ENCODE measurements at places on chromosomes 12 and 14.

DNA sequence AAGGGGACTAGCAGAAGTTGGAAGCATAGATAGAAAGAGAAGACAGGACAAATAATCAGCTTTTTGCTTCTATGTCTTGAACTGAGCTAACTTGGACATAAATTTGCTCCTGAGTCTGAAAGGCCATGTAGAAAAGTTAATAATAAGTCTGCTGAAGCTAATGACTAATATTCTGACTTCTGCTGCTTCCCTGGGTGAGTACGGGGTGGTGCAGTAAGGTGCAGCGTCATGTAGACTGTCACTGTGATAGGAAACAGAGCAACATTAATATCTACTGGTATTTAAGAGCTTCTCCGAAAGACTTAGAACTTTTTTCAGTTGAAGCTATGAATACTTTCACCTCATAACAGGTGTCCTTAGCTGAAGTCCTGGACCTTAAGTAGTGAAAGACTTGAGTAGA lies 34.1 kb upstream of the CPM start:
- DNase-seq = no peak

GRCh38 chr12:14410841-14411569 lies 45.5 kb downstream of the ATF7IP start:
- no peak for DNase-seq

- no peak for DNase-seq
Observed at GRCh38 chr12:89497005-89497404, 27.6 kb downstream of the GALNT4 start.

DNA sequence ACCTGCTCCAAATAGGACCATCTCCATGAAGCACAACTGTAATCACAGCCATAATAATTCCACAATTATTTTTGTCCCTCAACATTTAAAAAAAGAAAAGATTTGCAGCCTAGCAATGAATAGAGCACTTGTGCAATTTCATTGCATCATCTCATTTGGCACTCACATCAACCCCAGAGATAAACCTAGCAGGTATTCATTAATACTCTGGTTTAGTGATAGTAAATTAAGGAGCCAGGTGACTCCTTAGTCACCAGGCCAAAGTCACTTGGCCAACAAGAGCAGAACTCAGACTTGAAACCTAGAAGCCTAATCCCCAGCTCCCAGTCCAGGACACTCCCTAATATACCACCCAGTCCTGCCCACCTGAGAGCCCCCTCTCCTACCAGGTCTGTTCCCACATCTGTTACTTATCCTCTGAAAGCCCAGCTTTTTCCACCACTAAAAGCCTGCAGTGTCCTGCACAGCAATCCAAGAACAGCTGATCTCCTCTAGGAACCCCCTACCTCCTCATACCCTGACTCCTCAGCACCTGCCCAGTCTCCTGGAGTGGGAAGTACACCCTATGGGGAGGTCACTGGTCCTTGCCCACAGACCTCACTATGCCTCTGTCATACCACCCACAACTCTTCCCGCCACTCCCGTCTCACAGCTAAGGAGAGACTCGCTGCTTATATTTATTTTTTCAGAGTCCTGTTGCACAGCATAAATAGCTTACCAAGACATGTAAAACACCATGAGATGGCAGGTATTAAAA lies 22.1 kb downstream of the OR10P1 start:
- DNase-seq = no peak

- no peak for DNase-seq
Observed at GRCh38 chr14:95265106-95266094, 54.3 kb downstream of the CLMN start.

- DNase-seq = no peak
Observed at GRCh38 chr12:6295094-6295811, 15.2 kb upstream of the PLEKHG6 start.

- DNase-seq = no peak
Observed at GRCh38 chr12:106673141-106673540, 90.3 kb downstream of the RFX4 start.

DNA sequence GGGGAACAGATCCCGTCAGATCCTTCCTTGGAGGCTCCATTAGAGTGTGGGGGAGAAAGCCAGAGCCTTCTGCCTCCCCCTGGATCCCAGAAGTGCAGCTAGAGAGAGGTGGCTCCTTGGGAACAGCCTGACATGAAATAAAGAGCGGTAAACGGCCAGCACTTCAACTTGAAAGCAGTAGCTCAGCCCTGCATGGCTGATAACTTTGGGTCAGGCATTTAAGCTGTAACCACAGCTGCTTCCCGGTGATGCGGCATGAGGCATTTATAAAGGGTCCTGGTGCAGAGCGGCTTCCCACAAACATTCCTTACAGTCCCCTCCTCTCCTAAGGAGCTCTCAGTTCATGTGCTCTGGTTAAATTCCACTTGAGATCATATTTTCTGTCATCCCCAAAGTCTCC lies 960.3 kb downstream of the VRK1 start:
- DNase-seq = no peak

DNA sequence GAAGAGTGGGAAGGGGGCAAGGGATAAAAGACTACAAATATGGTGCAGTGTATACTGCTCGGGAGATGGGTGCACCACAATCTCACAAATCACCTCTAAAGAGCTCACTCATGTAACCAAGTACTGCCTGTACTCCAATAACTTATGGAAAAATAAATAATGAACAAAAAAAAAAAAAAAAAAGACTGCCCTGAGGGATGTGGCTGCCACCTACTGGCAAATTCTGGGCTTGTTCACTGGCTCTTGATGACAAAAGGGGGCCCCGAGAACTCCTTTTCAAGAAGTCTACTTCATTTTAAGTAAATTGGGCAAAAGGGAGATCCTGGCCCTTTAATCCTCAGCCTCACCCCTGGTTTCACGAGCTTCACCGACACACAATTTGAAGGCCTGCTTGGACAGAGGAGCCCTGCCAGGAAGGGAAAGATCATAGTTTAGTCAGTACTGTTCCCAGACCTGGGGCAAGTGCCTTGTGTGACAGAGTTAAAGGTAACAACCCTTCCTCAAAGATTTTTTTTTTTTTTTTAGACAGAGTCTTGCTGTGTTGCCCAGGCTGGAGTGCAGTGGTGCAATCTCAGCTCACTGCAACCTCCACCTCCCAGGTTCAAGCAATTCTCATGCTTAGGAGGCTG lies 26.1 kb upstream of the STAC3 start:
- no peak for DNase-seq

- no peak for DNase-seq
Observed at GRCh38 chr12:120211904-120212283, 11.0 kb upstream of the RPLP0 start.

DNA sequence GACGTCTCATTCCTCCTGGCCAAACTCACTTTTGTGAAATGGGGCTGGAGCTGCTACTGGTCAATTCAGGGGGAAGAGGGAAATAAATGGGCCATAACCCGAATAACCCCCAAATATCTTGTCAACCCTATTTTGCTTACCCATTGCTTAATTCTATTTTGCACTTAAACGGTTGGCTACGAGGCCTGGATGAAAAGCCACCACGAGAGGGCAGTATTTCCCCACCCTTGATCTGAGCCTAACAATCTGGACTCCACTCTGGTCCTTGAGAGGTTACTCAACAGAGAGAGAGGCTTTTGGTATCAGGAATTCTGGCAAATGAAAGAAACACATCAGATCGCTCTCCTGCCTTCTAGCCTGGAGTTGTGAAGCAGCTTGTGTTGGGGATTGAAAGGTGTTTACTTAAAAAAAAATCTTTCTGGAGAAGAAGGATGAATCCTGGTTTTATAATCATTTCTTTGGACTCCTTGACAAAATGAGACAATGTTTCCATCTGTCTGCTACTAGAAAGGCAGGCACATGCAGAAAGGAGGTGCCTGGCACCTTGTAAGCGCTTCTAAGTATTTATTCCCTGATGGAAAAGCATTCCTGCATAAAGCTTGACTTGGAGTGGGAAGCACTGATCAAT lies 22.4 kb upstream of the FBXO21 start:
- DNase-seq = peak; percentile 20

DNA sequence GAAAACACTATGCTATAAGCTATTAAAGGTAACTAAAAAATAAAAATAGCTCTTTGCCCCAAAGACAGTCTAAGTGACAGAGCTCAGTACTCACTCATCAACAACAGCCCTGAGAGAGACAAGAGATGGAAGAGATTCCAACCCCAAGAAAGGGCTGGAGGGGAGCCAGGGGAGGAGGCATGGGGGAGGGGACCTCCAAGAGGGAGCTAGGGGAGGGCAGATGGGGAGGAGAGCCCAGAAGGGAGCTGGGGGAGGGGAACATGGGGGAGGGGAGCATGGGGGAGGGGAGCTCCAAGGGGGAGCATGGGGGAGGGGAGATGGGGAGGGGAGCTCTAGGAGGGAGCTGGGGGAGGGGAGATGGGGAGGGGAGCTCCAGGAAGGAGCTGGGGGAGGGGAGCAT lies 7.7 kb downstream of the SSH1 start:
- DNase-seq = no peak

DNA sequence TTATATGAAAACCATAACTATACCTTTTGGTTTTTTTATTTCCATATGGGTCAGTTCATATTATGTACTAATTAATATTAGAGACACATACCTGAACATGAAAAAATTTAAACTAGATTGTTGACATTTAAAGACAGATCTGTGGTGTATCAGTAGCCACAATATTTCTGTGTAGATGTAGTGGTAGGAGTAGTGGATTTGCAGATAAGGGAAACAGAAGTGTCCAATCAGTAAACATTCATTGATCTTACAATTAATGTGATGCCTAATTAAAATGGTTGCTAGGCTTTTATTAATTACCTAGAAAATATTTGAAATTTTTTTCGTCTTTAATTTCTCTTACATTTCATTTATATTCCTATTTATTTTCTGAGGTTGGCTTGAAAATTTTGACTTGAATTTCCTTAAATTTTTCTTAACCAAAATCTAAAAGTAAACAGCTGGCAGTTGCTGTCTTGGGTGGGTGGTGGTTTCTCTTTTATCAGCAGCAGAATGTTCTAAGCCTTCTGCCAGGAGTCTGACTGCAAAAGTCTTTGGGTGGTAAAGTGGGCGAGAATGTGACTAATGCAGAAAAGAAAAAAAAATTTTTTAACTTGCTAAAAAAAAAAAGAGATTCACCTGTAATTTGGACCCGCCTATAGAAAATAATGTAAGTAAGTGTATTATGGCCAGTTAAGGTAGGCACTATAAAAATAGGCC lies 2.4 kb downstream of the FGFR1OP2 start:
- DNase-seq = no peak

DNA sequence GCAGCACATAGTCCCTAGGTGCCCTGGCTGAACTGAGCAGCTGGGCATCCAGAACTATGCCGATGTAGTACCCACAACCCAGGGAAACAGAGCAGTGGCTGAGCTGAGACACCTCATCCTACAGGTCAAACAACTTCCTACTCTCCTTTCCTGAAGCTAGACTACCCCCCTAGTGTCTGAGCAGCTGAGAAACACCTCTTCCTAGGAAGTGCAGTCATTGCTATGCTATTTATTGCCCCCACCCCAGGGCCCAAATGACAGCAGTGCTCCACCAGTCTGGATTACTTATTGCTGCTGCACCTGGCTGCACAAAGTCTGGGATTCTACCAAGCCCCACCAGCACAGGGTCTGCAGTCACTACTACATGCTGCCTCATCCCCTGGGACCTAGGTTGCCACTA lies 16.7 kb upstream of the GARIN2 start:
- no peak for DNase-seq

DNA sequence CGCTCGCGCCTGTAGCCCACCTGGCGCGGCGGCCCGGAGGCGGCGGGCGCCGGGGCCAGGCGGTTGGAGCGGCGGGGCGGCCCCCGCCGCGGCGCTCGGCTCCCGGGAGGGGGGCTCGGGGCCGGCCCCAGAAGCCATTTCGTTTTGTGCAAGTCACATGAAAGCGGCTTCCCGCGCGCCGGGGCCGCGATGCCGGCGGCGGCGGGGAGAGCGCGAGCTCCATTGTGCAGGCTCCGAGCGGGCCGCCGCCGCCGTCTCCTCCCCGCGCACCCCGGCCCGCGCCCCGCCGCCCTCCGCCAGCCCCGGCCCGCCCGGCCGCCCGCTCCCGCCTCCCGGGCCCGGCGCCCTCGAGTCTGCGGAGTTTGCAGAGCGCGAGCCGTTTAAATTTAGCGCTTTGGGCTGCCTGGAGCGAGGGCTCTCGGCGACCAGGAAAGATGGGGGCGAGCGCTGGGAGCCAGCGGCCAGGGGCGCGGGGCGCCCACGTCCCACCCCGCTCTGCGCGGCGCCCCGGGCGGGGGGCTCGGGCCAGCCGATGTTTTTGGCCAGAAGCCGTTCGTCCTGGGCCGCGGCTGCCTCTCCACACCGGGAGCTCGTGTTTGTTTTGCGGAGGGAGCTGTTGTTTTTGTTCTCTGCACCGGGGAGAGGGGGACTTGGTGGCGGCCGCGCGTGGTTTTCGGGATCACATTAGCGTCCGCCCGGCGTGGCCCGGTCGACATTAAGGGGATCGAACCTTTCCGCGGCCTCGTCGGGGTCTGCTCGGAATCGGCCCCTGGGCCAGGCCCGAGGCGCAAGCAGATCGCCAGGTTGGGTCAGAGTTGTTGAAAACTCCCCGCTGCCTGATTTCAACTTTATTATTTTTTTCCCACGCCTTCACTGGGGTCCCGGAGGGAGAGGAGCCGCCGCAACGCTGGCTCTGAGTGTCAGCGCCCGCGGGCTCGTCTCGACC lies 982 bp downstream of the BCL7A start:
- no peak for DNase-seq

GRCh38 chr14:57420986-57421385 lies 30.6 kb downstream of the NAA30 start:
- DNase-seq = no peak

DNA sequence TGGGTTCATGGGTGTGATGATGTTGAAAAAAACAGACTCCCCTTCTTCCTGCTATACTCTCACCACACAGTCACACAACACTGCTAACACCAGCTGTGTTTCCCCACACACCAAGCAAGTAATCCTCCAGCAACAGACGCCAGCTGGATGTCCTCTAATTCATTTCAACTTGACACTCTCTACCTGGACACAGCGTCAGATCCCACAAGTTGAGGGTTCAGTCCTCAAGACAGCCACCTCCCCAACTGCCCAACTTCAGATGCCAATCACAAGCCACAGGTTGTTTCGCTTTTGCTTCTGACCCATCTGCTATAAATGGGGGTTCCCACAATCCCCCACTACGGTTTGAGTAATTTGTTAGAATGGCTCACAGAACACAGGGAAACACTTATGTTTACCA lies 49.3 kb downstream of the TMEM30B start:
- DNase-seq = no peak

DNA sequence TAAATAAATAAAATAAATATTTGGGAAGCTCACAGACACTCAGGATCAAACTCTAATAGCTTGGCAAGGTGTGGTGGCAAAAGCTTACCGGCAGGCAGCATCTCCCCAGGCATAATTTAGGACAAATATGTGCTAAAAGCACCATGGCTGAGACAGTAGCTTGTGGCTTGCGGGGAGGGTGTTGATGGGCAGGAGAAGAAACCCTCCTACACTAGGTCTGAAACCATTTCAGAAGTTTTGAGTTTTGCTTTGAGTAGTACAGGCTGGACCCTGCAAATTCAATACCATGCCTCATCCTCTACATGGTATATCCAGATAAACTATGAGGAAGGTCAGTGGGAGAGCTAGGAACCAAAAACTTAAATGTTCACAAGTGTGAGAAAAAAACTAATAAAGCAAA lies 33.1 kb downstream of the MAP3K9 start:
- no peak for DNase-seq

- no peak for DNase-seq
Observed at GRCh38 chr14:83828406-83828805, 1701.5 kb upstream of the FLRT2 start.

All from stimulated activated CD8-positive, alpha-beta memory T cell treated with anti-CD3 and anti-CD28 coated beads, Interleukin-4, amount 100 ng/mL, for 1 hour (primary cell).